ENCODE measurements at places on chromosomes 4 and X.

- DNase-seq, result peak; percentile 52
Observed at GRCh38 chr4:110165382-110166286, 32.8 kb downstream of the ELOVL6 start.

GRCh38 chrX:22196149-22196548, 76.6 kb upstream of the CBLL2 start:
- no peak for DNase-seq

GRCh38 chrX:70444326-70444945, at the start of gene DLG3:
DLG3 (plus strand) TSS chrX:70444835; CDS start chrX:70445202, 367 bp downstream.
- DNase-seq, result no peak

GRCh38 chr4:19999276-19999675, 252.4 kb upstream of the SLIT2 start:
- no peak for DNase-seq

GRCh38 chr4:38359113-38359512, 304.9 kb upstream of the KLF3 start:
- DNase-seq, result no peak

DNA sequence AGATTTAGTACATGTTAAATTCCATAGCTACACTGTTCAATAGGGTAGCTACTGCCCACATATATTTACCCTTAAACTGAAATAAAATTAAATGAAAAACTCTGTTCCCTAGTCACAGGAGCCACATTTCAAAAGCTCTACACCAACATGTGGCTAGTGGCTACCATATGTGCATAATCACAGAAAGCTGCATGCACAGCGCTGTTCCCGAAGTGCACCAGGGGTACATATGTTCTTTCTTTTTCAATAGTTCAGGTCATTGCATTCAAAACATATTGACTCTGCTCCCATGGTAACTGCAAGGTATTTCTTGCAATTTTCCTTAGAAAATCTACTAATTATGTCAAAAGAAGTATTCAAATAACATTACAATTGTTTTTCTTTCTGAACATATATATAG, 591.2 kb downstream of the PDHA2 start:
- DNase-seq, result no peak

Measured in stimulated activated CD4-positive, alpha-beta T cell treated with anti-CD3 and anti-CD28 coated beads, Interleukin-15, amount 100 ng/mL, for 48 hours (primary cell).